ENCODE measurements at places on chromosomes 11 and 22. TPM values are rescaled to one million over a fixed set of nuclear protein-coding genes. Genes with fewer than 3 reads are reported as not detected.

DNA sequence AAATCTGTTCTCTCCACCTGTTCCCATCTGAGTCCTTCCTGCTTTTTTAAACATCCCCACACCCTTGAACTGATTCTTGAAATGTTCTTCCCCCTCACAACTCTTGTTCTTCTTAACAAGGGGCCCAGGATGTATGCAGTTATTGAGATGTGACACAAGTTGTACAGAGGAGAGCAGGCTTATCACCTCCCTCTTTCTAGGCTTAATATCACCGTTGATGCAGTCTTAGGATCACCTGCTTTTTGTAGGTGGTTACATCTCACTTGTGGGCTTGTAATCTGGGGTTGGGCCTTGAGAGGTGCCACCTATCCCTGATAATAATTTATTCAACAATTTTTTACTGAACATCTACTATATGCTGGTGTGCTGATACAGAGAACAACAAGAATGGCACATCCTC is 6.2 kb downstream of the CRYBB3 start:
- no peaks in the 10 kb centered on the region for H3K27me3 ChIP-seq
- DNase-seq, result no peak
- no peak overlapping the region for H3K27ac ChIP-seq
- H3K4me1 ChIP-seq, result no peaks in the 10 kb centered on the region
- H3K4me3 ChIP-seq, result no peak overlapping the region
- no peaks in the 10 kb centered on the region for H3K36me3 ChIP-seq

DNA sequence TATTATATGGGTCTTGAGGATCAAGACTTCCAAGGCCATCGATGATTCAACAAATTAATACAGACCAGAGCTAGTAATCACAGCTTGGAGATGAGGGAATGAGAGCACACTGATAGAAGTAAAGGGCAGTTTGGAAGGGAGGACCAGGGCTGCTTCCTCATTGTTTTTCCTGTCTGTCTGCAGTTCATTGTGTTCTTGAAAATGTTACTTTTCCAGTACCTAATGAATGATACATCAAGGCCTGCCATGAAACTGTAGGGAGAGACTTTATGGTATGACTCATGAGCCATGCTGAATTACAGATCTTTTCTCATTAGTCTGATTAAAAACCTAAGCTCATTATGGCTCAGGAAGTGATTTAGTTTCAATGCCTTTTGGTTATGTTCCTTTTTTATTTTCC is 855.6 kb downstream of the KCNA4 start:
- H3K4me1 ChIP-seq, result no peaks in the 10 kb centered on the region
- no peak overlapping the region for H3K4me3 ChIP-seq
- no peak for DNase-seq
- H3K36me3 ChIP-seq, result no peaks in the 10 kb centered on the region

DNA sequence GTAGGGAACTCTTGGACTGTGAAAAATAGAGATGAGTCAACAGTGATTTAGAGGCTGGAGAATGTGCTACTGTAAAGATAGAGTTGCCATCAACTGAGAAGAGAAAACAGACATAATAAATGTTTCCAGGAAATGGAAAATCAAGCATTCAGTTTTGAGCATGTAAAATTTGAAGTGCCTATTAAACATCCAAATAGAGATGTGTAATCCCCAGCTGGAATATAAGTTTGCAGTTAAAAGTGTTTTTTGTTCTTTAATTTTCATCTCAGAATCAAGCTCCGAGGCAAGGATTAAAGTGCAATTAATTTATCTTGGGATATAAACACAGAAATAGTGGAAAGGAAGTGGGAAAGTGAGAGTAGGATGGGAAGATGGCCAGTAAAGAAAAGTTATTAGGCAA is 666.0 kb upstream of the RAG2 start:
- no peak overlapping the region for H3K27ac ChIP-seq
- H3K4me3 ChIP-seq, result no peak overlapping the region

DNA sequence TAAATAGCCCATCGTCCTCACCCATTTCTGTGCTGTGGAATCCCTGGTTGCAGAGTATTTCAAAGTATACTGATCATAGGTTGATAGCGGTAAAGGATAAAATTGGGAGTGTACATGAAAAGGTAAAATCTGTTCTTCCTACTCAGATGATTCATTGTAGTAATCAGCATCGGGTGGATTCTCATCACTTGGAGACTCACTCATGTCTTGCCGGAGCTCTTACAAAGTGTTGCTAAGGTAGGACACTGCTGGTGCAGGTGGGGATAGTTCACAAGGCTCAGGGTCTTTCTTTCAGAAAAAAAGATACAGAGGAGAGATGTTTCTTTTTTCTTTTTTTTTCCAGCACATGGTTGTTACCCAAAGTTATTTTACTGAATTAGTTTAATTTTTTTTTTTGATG is 84.8 kb downstream of the MTNR1B start:
- H3K36me3 ChIP-seq, result no peaks in the 10 kb centered on the region
- H3K27me3 ChIP-seq, result no peaks in the 10 kb centered on the region
- H3K4me1 ChIP-seq, result no peaks in the 10 kb centered on the region
- DNase-seq, result no peak
- no peak overlapping the region for H3K27ac ChIP-seq
- H3K4me3 ChIP-seq, result no peak overlapping the region

DNA sequence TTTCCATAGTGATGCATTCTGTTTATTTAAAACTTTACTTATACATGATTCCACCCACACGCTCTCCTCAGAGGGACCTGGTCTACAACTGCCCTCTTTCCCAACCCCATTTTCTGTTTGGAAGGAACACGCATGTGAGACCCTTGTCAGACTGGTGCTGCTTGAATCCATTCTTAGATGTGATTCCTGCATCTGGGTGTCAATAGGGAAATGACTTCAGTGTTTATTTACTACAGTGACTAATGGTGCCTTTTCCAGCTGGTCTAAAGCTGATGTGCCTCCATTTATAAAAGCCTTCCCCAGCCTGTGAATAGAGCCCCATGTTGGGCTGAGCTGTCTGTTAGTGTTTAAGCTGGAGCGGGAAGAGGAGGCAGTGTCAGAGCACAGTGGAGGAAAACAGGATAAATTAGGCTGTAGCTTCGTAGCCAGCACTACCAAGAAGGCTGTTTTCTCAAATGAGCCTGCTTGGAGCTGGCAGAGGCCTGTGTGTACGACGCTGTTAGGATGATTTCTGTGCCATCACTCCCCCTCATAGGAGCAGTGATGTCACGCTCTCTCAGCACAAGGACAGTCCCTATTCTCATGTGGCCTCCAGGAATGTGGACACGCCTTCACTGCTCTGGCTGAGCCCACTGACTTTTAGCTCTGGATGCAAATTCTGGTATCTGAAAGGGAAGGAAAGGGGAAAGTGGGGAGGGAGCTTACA is 18.9 kb upstream of the C11orf96 start:
- H3K27me3 ChIP-seq, result no peaks in the 10 kb centered on the region
- H3K27ac ChIP-seq, result peak overlapping the region; percentile 94
- peaks cover 67% of the 10 kb centered on the region for H3K4me1 ChIP-seq
- H3K4me3 ChIP-seq, result no peak overlapping the region
- no peaks in the 10 kb centered on the region for H3K36me3 ChIP-seq
- peak; percentile 90 for DNase-seq

DNA sequence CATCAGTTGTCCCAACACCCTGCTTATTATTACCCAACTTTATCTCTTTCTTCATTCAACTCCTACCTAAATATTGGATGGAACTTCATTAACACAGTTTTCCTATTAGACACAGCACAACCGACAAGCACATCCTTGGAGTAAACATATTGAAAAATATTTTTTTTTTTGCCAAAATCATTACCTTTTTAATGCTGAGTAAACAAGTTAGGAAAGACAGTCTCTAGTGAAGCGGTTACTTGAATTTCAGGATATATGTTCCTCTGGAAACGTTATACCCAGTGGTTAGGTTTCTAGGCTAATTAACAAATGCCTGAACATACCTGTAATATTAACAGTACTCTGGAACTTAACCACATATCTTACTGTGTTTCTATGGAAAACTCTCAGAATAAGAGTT is 11.4 kb downstream of the SESN3 start:
- peaks cover 5% of the 10 kb centered on the region for H3K4me1 ChIP-seq
- no peak overlapping the region for H3K27ac ChIP-seq
- H3K36me3 ChIP-seq, result no peaks in the 10 kb centered on the region
- no peaks in the 10 kb centered on the region for H3K27me3 ChIP-seq
- no peak for DNase-seq

DNA sequence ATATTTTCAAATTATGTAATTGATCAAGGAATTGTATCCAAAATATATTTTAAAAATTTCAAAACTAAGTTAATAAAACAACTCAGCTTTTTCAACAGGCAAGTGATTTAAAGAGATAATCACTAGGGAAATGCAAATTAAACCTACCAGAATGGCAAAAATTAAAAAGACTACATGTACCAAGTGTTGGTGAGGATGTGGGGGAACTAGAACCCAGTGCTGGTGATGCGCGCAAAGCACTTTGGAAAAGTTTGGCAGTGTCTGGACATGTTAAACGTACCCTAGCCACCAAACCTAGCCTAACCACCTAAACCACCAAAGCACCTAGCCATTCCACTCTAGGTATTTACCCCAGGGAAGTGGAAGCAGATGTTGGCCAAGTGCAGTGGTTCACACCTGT is 22.9 kb downstream of the PACSIN2 start:
- DNase-seq, result no peak
- no peak overlapping the region for H3K27ac ChIP-seq
- H3K4me1 ChIP-seq, result peaks cover 30% of the 10 kb centered on the region
- no peaks in the 10 kb centered on the region for H3K27me3 ChIP-seq
- H3K4me3 ChIP-seq, result no peak overlapping the region

DNA sequence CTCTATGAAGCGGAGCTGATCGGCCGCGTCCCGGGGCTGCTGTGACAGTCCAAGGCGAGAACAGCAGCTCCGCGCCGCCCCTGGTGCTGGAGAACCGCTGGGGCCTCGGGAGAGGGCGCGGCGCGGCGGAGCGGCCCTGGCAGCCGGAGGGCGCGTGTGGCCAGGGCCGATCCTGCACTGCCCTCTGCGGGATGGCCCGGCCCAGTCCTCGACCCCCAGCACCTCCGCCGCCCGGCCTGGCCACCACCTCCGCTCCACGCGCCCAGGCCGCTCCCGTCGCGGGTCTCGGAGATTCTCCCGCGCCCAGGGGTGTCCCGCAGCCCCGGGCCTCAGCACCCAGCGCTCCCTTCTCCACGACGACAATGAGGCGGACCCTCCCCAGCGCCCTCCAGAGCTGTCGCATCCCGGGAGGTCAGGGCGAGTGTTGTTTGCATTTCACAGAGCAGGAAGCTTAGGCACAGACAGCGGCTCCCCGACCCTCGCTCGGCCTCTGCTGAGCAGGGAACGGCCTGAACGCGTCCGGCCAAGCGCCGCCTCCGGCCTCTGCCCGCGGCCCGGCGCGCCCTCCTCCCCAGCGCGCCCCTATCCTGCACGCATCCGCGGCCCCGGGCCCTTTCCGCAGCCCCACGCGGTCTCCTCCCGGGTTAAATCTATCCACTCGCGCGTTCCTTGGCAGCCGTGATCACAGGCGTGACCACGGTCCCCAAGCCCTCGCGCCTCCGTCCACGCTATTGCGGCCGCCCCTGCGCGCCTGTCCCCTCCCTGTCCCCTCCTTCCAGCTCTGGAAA is 109.7 kb downstream of the WNT7B start:
- no peaks in the 10 kb centered on the region for H3K36me3 ChIP-seq
- H3K4me1 ChIP-seq, result peaks cover 11% of the 10 kb centered on the region
- H3K4me3 ChIP-seq, result peak overlapping the region; percentile 36
- no peaks in the 10 kb centered on the region for H3K27me3 ChIP-seq
- no peak overlapping the region for H3K27ac ChIP-seq
- DNase-seq, result peak; percentile 41

DNA sequence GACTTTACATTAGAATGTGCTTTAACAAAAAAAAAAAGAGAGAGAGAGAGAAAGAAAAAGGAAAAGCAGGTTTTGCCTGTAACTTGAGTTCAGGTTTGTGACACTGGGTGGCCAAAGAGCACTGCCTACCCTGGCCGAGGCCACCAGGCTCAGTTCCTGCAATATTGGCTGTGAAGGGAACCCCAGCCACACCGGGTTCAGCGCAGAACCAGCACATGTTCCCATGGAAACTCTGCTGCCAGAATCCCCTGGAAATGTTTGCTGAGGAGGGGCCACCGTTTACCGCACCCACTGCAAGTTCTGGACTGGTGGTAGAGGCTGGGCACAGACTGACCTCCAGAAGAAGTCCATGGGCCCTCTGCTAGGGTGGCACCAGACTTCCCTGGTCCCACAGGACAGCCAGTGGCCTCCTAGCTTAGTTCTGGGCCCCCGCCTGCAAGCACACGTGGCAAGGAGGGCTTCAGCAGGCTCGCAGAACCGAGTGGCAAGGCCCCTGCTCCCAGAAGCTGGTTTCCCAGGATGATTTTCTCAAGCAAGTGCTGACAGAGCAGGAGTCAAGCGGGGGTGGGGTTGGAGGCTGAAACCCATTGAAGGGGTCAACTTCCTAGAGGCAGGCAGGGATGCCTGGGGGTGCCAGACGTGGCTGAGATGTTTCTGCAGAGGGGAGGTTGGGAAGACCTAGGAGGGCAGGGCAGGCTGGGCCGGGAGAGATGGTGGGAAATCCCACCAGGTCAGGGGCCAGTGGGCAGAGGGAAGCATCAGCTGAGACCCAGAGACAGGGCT is 51.2 kb downstream of the NFAM1 start:
- H3K4me3 ChIP-seq, result no peak overlapping the region
- H3K27me3 ChIP-seq, result no peaks in the 10 kb centered on the region
- no peak overlapping the region for H3K27ac ChIP-seq
- no peaks in the 10 kb centered on the region for H3K36me3 ChIP-seq

- H3K4me1 ChIP-seq, result no peaks in the 10 kb centered on the region
- H3K4me3 ChIP-seq, result no peak overlapping the region
- no peaks in the 10 kb centered on the region for H3K27me3 ChIP-seq
- no peak for DNase-seq
- no peaks in the 10 kb centered on the region for H3K36me3 ChIP-seq
- no peak overlapping the region for H3K27ac ChIP-seq
Observed at GRCh38 chr11:126594921-126595367, 239.5 kb downstream of the ST3GAL4 start.

Gene ARHGAP42
- 10.4 TPM for polyA plus RNA-seq

Gene OR8D4
- not detected for polyA plus RNA-seq

Gene PLAAT5
- polyA plus RNA-seq, result 148 TPM

Gene PSMC3
- 228 TPM for polyA plus RNA-seq

Gene MUC2
- 0.41 TPM for polyA plus RNA-seq

Gene IL10RA
- polyA plus RNA-seq, result 12.8 TPM

Gene TMA7B
- polyA plus RNA-seq, result not detected

Gene BIRC2
- 41.3 TPM for polyA plus RNA-seq

Gene GPR83
- 0.45 TPM for polyA plus RNA-seq

Gene OR1S1
- not detected for polyA plus RNA-seq

Gene C11orf65
- 69.7 TPM for polyA plus RNA-seq

Gene RHOD
- 10.6 TPM for polyA plus RNA-seq

Measured in testis (tissue), 5 donors.